ENCODE measurements at places on chromosomes 2 and 18. TPM values are rescaled to one million over a fixed set of nuclear protein-coding genes. Genes with fewer than 3 reads are reported as not detected.

GKN1 gene
- total RNA-seq = not detected

- no peaks in the 10 kb centered on the region for H3K36me3 ChIP-seq
- H3K27ac ChIP-seq = no peak overlapping the region
- DNase-seq = no peak
- no peak overlapping the region for H3K4me3 ChIP-seq
- peaks cover 13% of the 10 kb centered on the region for H3K4me1 ChIP-seq
These were observed 100.2 kb upstream of the SNTG2 start for GRCh38 chr2:850429-850828.

GRCh38 chr18:8696749-8697211 lies 8.6 kb upstream of the MTCL1 start:
- no peak overlapping the region for H3K27ac ChIP-seq
- no peak overlapping the region for H3K4me3 ChIP-seq
- no peaks in the 10 kb centered on the region for H3K4me1 ChIP-seq
- DNase-seq = peak; percentile 62
- H3K27me3 ChIP-seq = no peaks in the 10 kb centered on the region

DNA sequence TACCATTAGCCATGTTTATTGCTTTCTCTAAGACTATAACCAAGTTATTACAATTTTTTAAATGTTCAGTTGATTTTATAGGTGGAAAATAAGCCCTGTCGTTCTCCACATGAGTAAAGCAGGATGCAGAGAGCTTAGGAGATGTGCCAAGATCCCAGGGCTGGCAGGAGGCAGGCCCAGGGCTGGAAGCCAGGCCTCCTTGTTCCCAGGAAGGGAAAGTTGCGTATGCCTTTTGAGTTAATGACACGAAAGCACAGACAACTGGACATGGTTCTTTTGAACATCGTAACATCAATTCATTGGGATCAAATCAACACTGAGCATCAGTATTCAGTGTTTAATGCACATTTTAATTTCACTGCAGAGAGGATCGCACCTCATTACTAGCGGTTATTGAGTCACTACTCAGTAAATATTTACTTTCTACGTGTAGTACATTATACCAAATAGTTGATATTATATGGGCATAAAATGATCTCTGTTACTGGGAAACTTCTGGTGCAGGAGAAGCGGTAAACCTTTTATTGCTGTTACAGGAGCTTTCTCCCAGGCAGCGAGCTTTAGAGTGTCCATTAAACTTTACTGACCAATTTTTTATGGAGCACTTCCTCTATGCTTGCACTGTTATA lies 60.0 kb downstream of the RNF144A start:
- H3K27me3 ChIP-seq = no peaks in the 10 kb centered on the region
- H3K4me3 ChIP-seq = no peak overlapping the region
- no peak overlapping the region for H3K27ac ChIP-seq

DNA sequence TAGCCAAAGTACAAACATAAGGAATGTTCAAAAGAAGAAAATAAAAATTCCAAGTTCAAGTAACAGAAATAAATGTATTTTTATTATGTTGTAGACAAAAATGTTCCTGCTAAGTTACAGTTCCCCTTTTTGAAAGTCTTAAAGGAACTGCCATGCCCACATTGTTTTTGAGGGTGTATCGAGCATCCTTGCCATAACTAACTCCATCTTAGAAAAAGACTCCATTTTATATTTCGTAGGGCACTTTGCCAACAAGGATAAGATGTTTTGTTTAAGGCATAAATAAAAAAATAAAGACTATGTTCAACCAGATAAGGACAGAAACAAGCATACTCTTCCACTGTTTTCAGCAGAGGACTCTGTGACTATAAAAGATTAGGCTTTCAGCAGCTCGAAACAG lies 67.3 kb downstream of the TMEM237 start:
- no peak overlapping the region for H3K27ac ChIP-seq
- H3K36me3 ChIP-seq = no peaks in the 10 kb centered on the region
- no peaks in the 10 kb centered on the region for H3K27me3 ChIP-seq
- no peak for DNase-seq

- no peaks in the 10 kb centered on the region for H3K27me3 ChIP-seq
- H3K4me1 ChIP-seq = no peaks in the 10 kb centered on the region
- no peak overlapping the region for H3K4me3 ChIP-seq
- no peak for DNase-seq
- no peaks in the 10 kb centered on the region for H3K36me3 ChIP-seq
These were observed 315.8 kb upstream of the NRP2 start for GRCh38 chr2:205366336-205367060.

DNA sequence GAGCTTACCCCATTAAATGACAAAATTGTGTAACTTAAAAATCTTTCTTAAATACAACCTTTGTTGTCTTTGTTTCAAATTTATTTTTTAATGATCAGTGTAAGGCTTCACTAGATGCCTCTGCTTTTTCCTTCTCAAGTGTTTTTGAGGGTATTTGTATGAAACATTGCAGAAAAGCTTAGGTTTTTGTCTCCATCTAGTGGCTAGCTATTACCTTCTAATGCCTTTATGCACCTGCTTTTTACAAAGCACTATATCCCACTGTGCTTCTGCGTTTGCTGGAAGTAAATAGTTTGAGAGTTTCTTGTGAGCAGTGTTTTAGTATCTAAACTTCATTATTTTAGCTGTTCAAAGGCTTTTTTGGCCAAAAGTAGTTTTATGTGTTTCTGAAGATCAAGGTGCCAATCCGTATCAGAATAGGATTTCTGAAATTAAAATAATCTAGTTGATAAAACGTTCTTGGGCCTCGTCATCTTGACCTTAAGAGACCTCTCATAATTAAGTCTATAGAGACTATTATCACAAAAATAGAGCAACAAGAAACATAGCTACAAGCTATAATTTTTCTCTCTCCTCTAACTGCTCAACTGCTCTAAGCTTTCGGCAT lies 47.0 kb downstream of the IWS1 start:
- H3K36me3 ChIP-seq = peaks cover 19% of the 10 kb centered on the region
- DNase-seq = no peak
- no peak overlapping the region for H3K27ac ChIP-seq

- no peak overlapping the region for H3K27ac ChIP-seq
- no peak for DNase-seq
- H3K27me3 ChIP-seq = no peaks in the 10 kb centered on the region
These were observed 107.6 kb downstream of the NRP2 start for GRCh38 chr2:205789906-205790305.

DNA sequence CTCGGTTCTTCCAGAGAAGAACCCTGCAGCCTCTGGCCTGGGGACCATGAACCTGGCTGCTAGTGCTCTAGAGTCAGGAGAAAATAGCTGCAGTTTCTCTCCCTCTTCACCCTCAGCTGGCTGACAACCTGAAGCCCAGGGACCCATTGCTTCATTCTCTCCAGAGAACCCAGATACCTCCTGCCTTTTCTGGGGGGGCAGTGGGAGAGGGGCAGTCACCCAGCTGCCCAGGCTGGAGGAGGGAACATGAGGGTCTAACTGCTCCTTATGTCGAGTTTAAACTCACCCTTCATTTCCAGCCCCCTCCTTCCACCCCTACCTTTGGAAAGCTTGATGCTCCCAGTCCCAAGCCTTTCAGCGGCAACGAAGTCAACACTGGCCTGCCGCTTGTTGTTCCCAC lies 7.6 kb upstream of the ZFAND2B start:
- H3K4me3 ChIP-seq = no peak overlapping the region
- H3K27ac ChIP-seq = no peak overlapping the region
- H3K4me1 ChIP-seq = no peaks in the 10 kb centered on the region
- no peaks in the 10 kb centered on the region for H3K36me3 ChIP-seq

DNA sequence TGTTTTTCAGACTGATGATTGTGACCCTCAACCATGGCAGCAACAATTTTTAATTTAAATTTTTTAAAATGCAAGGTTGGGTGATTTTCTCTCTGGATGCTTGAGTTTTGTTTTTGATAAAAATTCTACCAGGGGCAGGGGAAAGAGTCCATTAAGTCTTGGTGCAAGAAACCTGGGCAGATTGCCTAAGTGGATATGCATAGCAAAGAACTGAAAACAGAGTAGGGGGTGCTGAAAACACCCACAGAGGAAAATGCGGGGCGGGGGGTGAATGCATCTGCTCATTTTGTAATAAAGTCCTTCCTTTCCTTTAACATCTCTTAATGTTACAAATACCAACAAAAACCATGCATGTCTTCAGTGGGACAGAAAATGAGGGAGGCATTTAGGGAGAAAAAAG lies 138.0 kb downstream of the NEDD4L start:
- H3K4me1 ChIP-seq = no peaks in the 10 kb centered on the region
- no peak overlapping the region for H3K27ac ChIP-seq
- no peak overlapping the region for H3K4me3 ChIP-seq
- no peaks in the 10 kb centered on the region for H3K27me3 ChIP-seq
- no peaks in the 10 kb centered on the region for H3K36me3 ChIP-seq

DNA sequence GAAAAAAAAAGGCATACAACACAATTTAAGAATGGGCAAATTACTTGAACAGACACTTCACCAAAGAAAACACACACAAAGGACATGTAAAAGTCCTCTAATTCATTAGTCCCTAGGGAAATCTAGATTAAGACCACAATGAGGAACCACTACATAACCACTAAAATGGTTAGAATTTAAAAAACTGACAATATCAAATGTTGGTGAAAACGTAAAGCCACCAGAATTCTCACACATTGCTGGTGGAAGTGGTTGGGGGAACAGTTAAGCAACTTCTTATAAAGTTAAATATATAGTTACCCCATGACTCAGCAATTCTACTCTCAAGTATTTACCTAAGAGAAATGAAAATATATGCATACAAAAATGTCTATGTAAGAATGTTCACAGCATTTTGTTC lies 11.8 kb downstream of the RTN4 start:
- H3K36me3 ChIP-seq = no peaks in the 10 kb centered on the region
- H3K27ac ChIP-seq = no peak overlapping the region
- H3K4me3 ChIP-seq = no peak overlapping the region
- H3K4me1 ChIP-seq = peaks cover 62% of the 10 kb centered on the region
